CD14-positive monocyte (primary cell): ENCODE measurements at places on chromosomes 5 and 9.

DNA sequence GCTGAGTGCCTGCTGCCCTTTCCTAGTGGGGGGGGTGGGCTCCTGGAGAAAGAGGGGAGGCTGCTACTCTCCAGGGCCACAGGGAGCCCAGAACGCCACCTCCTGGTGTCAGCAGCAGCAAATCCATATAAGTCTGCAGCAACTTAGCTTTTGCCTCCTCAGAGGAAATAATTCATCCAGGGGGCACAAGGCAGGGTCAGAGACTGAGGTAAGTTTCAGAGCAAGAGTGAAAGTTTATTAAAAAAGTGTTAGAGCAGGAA, 4.0 kb upstream of the CLPTM1L start:
- DNase-seq = no peak

- no peak for DNase-seq
Observed at GRCh38 chr9:97845763-97846162, 7.3 kb upstream of the FOXE1 start.

DNA sequence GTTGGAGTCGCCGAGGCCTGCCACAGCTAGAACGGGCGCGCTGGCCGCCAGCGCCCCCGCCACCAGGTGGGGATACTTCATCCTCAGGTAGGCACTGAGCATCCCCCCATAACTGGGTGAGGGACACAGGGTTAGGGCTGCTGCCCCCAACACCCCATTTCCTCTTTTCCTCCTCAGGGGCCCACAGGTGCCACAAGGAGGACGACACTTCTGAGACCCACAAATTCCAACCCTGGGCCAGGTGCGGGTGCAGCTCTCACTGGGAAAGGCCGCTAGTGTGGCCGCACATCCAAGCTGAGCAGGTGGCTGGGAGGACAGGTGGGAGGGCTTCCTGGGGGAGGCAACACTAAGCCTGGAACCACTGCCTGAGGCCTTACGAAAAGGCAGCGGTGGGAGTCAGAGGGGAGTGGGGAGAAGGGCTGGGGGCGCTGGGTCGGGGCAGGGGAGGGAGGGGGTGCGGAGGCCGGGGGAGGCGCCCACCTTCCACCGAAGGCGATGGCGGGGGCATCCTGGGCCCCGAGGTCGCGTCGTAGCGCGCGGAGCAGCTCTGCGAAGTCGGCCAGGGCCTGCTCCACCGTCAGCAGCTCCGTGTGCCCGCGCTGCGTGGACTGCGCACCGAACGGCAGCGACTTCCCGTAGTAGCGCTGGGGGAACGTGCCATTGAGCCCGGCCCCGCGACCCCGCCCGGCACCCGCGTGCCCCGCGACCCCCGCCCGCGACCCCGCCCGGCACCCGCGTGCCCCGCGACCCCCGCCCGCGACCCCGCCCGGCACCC, 961 bp downstream of the DPP7 start:
- peak; percentile 12 for DNase-seq

- DNase-seq = peak; percentile 64
Observed at GRCh38 chr9:131744171-131744719, 4.4 kb upstream of the RAPGEF1 start.

- no peak for DNase-seq
Observed at GRCh38 chr9:16571127-16571802, 299.2 kb downstream of the BNC2 start.

- DNase-seq = no peak
Observed at GRCh38 chr5:136242136-136242535, 49.2 kb upstream of the SMIM32 start.

DNA sequence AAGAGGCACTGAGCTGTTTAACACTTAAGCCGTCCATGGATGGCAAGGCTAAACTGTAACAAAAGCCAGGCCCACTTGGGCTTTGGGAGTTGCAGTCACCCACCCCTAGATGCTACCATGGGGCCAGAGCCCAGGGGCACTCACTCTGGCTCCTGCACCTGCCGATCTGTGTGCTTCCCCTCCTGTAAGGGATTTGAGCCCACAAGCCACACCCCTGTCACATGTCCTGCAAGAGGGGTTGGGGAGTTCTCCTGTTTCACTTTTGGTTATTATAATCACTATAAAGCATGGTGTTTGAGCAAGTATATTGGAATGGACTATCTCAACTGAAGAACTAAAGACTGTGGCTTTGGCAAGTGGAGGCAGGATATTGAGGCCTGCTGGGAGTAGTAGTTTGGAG, 14.0 kb upstream of the GPR151 start:
- no peak for DNase-seq

- DNase-seq = no peak
Observed at GRCh38 chr9:98850851-98851729, 43.6 kb downstream of the GALNT12 start.

- no peak for DNase-seq
Observed at GRCh38 chr5:63101870-63102269, 523.3 kb downstream of the LRRC70 start.

DNA sequence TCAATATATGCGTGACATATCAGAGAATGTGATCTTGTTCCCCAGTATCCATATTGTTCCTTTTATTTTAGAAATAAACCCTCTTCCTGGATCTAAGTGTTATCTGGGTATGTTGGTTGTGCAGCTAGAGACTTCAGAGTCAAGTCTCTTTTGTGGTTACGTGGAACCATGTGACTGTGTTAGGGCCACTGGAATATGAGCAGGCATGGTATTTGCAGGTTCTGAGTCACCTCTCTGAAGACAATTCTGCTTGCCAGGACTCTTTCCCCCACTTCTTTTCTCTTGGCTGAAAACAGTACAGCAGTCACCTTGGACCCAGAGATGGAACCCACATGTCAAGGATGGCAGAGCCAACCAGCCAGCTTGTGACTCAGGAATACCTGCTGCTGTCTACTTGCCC, 59.7 kb downstream of the ATP10B start:
- no peak for DNase-seq

GRCh38 chr5:154461531-154461930, 15.7 kb downstream of the SAP30L start:
- no peak for DNase-seq

GRCh38 chr5:142982821-142983200, 212.6 kb downstream of the ARHGAP26 start:
- DNase-seq = no peak

DNA sequence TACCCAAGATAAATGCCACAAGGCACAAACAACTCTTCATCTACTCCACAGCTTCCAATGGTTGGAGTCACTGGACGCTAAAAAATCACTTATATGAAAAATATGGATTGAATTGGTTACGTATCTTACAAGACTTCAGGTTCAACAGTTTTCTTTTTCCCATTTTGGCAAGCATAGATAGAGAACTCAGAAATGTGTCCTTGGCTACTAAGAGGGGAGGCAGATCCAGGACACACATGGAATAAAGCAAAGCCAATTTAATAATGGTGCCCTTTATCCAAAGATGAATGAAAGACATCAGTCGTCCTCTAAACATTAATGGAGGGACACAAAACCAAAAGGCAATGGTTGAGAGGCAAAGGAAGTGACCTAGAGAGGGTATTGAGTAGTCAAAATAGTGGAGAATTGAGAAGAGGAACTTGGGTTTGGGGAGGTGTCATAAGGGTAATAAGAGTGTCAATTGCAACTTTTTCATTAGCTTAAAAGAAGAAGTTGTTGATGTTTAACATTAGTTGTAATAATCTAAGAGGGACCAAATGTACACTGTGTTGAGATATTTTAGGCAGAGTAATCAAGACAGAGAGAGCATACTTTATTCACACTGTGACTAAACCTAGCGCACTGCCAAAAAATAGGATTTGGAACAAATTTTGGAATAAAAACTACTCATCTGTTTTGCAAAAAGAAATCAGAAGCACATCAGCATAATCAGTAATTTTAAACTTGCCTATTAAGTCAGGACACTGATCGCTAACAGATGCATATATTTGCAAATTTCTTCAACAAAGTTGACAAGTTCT, 308.2 kb downstream of the ARL15 start:
- DNase-seq = peak; percentile 5

DNA sequence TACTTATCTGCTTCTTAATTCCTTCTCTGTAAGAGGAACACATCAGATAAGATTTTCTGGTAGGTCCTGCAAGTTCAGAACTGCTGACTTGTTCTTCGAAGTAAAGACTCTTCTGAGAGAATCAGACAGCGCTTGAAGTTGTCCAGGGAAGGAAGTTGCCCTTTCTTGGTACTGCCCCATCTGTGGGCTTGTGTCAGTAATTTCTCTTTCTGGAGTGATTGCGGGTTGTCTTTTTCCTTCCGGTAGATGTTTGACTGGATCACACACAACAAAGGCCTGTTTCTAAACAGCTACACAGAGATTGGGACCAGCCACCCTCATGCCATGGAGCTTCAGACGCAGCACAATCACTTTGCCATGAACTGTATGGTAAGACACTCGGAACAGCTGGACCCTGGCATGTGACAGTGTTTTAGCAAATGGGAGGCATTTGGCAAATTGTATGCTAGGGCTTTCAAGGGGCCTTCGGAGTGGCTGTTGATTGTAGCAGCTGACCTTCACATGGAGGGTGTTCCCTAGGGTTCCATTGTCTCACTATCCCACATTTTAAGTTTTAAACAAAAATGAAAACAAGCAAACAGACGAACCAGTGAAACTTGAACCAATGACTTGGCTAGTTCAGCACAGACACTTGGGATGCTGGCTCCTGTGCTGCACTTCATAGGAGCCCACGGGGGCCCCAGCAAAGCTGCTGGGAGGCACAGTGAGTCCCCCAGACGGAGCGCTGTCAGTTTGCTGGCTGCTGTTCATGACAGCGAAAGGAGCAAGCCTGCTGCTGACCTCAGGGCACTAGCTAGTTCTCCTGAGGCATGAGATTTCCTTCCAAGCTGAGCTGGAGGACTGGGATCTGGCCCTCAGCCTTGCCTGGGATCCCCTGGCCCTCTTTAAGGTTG, 149.9 kb downstream of the TRIO start:
- DNase-seq = no peak

DNA sequence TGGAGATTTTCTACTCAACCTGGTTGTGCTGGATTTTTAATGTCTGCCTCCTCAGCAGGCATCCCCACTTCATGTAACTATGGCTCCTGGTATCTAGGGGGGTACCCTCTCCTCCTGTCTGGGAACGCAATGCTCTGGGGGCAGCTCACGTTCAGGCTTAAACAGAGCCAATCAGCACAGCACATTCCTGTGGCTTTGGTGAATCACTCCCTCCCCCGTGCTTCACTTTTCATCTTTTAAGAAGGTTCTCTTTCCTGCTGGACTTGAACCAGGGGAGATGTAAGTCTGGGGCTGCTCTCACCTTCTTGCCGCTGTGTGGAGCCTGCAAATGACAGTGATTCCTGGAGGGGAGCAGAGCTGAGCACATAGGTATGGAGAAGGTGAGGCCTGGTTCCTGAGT, 101.2 kb downstream of the MSX2 start:
- DNase-seq = no peak
